Neural crest cell (in vitro differentiated cells): ENCODE measurements at places on chromosomes 6 and 20.

DNA sequence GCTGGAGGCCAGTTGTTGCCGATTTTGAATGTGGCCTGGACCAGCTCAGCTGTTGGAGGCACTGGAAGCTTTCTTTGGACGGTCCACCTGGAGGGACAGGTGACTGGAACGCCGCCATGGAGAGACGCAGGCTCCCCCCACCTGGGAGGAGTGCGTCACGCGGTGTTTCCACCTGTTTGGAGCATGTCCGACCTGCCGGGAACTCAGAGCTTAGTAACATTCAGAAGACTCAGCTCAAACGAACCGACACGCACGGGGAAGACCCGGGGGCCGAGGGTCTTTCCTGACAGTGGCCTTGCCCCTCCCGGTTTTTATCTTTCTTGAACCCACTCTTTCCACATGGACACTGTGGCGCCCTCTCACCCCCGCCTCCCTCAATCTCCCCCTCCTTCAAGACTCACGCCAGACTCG lies 141.6 kb downstream of the SMOC2 start:
- no peaks in the 10 kb centered on the region for H3K36me3 ChIP-seq
- no peak overlapping the region for H3K27ac ChIP-seq
- H3K4me3 ChIP-seq, result no peak overlapping the region
- no peak for DNase-seq
- H3K27me3 ChIP-seq, result no peaks in the 10 kb centered on the region

DNA sequence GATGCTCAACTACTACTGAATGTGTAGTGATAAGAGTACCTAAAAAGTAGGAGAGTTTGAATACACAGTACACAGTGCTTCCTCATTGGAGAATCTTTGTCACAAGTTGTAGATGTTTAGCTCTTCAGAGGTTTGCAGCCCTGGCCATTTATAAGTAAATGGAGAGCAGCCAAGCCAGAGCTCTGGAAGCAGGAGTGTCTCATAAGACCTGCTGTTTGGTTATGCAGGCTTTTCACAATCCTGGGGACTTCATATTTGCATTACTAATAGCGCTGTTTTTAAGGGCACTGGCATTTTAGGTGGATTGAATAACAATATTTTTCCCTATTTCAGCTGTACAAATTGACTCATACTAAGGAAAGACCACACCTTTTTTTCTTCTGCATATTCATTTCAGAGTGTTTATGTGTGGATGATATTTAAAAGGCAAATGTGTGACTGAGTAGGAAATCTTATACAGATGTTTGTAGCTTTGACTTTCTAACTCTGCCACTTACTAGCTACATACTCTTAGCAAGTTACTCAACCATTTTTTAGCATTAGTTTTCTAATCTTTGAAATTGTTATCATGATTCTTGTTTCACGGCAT lies 730.5 kb upstream of the MAP3K7 start:
- H3K27me3 ChIP-seq, result no peaks in the 10 kb centered on the region
- no peaks in the 10 kb centered on the region for H3K36me3 ChIP-seq
- no peak overlapping the region for H3K27ac ChIP-seq
- no peak overlapping the region for H3K4me3 ChIP-seq
- DNase-seq, result no peak

DNA sequence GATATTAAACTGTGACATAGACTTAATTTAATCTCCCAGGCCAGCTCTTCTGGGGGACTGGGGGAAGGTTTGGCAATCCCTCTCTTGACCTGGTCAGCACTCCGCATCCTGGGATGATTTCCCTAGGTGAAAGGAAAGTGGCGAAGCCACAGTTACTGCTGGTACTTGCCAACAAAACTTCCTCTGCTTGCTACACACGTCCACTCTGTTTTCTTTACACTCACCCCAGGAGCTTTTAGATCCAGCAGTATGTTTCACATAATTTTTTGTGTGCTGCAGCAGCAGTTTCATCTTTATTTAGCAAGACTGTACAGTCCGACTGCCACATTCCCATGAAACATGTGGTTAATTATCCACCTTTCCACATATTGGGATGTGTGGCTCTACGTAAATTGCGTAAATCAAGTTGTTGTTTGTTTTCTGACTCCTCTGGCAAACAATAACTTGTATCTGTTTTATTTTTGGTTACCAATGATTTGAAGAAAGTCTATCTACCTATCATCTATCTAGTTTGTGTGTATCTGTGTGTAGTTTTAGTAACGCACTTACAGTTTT lies 284.0 kb downstream of the PHF3 start:
- H3K27ac ChIP-seq, result no peak overlapping the region
- no peak overlapping the region for H3K4me3 ChIP-seq
- H3K27me3 ChIP-seq, result no peaks in the 10 kb centered on the region
- H3K36me3 ChIP-seq, result no peaks in the 10 kb centered on the region
- DNase-seq, result no peak

DNA sequence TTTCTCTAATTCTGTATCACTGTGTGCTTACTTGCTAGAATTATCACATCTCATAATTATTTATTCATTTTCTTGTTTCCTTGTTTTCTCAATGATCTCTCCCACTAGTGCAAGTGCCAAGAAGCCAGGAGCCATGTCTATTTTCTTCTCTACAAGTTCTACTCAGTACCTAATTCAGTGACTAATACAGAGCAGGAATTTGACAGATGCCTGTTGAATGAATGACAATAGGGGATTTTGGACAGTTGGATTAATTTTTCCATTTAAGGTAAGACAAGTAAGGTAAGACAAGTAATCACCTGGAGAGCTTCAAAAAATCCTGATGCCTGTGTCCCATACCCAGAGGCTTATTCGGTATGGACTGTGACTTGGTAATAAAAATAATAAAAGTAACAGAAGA lies 81.0 kb downstream of the EDN1 start:
- no peaks in the 10 kb centered on the region for H3K36me3 ChIP-seq
- no peaks in the 10 kb centered on the region for H3K27me3 ChIP-seq
- DNase-seq, result no peak
- no peak overlapping the region for H3K27ac ChIP-seq
- no peak overlapping the region for H3K4me3 ChIP-seq
- H3K4me1 ChIP-seq, result peaks cover 9% of the 10 kb centered on the region

DNA sequence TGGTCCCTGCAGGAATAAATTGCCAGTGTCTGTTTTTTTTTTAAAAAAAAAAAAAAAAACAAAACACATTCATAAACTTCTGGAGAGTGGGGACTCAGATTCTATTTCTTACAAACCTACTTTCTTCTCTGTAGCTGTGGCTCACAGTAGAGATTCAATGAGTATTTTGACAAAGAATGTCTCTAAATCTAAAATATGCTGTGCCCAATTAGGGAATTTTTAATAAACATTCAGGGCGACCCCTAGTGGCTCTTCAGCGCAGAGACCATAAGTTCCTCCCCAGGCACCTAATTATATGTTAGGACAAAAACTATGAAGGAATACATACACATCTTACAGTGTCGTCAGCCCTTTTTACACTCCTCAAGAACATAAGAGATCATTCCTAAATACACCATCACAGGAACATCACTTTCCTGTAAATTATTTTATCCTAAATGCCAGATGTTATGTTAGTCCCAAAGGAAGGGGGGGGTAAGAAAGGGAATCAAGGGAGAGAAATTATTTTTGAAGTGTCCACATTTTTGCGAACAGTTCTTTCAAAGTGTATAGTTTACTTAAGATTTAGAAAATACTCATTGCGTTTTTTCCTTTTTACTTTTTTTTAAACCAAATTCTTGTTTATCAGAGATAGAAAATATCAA lies 21.8 kb upstream of the NAA20 start:
- no peak overlapping the region for H3K27ac ChIP-seq
- H3K27me3 ChIP-seq, result no peaks in the 10 kb centered on the region
- no peaks in the 10 kb centered on the region for H3K36me3 ChIP-seq
- no peak overlapping the region for H3K4me3 ChIP-seq
- peaks cover 39% of the 10 kb centered on the region for H3K4me1 ChIP-seq

DNA sequence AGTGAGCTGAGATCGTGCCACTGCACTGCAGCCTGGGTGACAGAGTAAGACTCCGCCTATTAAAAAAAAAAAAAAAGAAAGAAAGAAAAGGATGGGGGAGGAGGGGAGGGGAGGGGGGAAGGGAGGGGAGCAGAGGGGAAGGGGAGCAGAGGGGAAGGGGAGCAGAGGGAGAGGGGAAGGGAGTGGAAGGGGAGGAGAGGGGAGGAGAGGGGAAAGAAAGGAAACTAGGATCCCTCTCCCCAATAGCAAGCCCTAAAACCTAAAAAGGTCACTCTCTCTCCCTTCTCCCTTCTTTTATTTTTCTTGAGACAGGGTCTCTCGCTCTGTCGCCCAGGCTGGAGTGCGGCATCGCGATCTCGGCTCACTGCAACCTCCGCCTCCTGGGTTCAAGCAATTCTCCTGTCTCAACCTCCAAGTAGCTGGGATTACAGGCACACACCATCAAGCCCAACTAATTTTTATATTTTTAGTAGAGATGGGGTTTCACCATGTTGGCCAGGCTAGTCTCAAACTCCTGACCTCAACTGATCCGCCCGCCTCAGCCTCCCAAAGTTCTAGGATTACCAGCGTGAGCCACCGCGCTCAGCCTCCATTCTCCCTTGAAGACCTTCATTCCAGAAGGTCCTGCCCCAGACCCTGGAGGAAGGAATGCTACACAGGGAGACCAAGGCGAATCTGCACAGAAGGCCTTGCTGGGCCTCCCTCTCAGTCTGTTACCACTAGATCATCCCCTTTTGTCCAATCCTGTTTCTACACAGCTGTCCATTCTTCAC lies 45.8 kb upstream of the PIM1 start:
- H3K36me3 ChIP-seq, result no peaks in the 10 kb centered on the region
- DNase-seq, result no peak

- H3K27me3 ChIP-seq, result no peaks in the 10 kb centered on the region
- H3K4me1 ChIP-seq, result peaks cover 15% of the 10 kb centered on the region
- no peak overlapping the region for H3K27ac ChIP-seq
- no peaks in the 10 kb centered on the region for H3K36me3 ChIP-seq
- DNase-seq, result no peak
- H3K4me3 ChIP-seq, result no peak overlapping the region
Measured at GRCh38 chr6:31055441-31055840, 45.2 kb downstream of the MUC22 start.

DNA sequence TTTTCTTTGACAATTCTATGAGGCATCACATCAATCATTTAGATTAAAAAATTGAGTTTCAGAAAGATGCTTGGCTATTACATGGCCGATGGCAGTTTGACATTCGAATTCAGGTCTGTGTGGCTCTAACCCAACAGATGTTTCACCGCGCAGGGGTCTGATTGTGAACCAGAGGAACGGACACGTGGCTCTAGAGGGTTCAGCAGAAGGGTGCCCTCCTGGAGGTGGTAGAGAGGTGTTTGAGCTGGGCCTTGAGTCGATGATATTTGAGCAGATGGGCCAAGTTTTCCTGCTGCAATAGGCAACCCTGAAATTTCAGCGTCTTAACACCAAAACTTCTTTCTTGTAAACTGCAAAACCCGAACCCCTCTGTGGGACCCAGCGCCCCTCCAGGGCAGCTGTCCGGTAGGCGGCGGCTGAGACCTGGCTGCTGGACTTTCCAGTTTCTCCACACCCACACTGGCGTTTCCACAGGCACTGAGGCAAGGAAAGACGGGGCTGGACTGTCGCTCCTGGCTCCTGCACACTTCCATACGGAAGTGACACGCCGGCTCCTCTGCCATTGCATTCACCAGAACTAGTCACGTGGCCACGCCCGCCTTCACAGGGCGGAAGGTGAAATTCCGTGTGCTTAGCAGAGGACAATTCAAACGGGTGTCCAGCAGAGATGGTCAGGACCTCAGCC lies 11.3 kb upstream of the AFDN start:
- no peak overlapping the region for H3K4me3 ChIP-seq
- no peak overlapping the region for H3K27ac ChIP-seq
- peaks cover 10% of the 10 kb centered on the region for H3K27me3 ChIP-seq
- DNase-seq, result no peak

DNA sequence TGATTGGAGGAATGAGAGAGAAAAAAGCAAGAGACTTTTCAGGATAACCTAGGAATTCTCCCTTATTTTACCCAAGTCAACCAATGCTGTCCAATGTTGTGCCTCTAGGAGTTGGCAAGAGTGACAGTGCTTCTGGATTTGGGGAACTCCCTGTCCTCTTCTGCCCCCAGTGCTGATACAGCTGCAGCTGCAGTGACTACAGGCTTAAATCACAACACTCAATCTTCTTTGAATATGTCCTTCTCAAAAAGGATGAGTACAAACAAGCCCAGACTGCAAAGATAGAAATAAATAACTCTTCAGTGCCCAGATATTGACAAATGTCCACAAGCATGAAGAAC lies 141.0 kb upstream of the COL21A1 start:
- no peak for DNase-seq
- no peak overlapping the region for H3K4me3 ChIP-seq
- H3K4me1 ChIP-seq, result no peaks in the 10 kb centered on the region
